Right renal cortex interstitium (tissue), 3 donors: ENCODE measurements at places on chromosomes 5 and 9.

DNA sequence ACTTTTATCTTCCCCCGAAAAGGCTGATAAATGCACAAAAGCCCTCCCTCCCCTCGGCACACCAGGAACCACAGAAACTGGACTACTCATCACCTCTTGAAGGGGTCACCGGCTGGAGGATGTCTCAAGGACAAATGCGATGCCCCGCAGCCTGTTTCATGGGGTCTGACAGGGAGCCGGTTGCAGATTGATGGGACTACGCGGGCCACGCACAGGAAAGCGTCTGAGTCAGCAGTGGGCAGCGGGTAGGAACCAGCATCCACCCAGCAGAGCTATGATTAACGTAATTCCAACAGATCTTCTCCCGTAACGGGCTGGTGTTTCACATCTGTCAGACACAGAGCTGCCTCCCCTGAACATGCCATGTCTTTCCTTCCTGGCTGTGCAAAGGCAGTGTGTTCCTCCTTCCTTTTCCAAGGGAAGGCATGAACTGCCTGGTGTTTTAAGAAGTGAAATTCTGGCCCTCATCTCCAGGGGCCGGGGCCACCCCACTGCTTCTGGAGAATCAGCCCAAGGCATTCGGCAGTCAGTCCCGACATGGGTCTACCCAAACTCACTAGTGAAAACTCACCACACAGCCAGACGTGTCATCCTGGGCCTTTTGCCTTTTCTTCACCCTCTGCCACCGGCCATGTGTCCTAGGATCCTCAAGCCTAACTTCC lies 144.4 kb upstream of the PHYKPL start:
- DNase-seq = no peak

GRCh38 chr5:109566361-109566760 lies 123.4 kb upstream of the MAN2A1 start:
- no peak for DNase-seq

DNA sequence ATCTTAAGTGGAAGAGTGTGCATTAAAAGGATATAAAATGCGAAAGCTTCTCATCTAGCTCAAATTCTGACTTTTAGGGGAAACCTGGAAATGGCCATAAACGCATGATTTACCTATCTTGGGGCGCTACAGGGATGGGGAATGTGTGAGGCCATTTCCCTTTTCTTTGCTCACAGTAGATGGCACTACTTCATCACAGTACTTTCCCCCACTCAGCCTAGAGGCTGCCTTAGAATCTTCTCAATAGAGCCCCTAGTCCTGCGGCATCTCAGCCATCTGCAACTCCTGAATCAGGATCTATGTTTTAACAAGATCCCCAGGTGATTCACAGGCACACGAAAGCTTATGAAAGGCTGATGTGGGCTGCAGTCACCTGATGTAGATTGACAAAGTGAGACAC lies 110.8 kb downstream of the LHFPL2 start:
- DNase-seq = no peak

- DNase-seq = no peak
Observed at GRCh38 chr9:110755179-110755578, 86.6 kb downstream of the MUSK start.

GRCh38 chr9:20940447-20941173 lies 90.8 kb downstream of the HACD4 start:
- no peak for DNase-seq

- DNase-seq = no peak
Observed at GRCh38 chr9:13118313-13118712, 161.2 kb downstream of the MPDZ start.

DNA sequence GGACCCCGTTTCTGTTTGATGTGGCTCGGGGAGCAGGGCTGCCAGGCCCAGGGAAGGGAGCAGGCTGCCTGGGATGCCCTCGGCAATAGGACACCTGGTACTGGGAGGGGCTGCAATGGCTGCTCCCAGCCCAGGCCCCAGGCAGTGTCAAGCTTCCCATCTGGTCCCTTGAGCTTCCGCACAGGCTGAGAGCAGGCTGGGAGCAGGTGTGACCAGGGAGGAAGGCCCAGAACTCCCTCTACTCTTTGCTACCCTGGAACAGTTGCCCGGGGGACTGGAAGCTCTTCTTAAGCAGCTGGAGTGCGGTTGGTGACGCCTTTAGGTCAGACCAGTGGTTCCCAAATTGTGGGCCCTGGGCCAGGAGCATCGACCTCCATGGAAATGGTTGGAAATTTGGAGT lies 186.9 kb downstream of the GADD45G start:
- no peak for DNase-seq

GRCh38 chr9:133584559-133585476 lies 24.4 kb downstream of the FAM163B start:
- DNase-seq = no peak
